ENCODE measurements at places on chromosomes 4 and X.

GRCh38 chr4:108532187-108532586 lies 88.2 kb upstream of the RPL34 start:
- no peak for DNase-seq

DNA sequence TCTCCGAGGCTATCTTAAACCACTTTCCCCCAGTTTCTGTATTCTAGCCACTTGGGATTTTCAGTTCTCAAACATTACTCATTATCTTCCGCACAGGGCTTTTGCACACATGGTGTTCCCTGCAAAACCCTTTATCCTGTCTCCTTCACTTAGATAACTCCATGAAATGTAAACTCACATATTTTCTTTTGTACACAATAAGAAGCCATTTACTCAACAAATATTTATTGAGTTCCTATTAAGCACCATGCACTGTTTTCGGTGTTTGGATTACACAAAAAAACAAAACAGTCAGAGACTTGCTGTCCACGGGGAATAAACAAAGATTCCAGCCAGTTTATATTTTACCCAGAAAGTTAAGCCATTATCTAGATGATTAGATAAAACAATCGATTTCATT lies 42.5 kb upstream of the UNC5C start:
- no peak for DNase-seq

- no peak for DNase-seq
Measured at GRCh38 chrX:95950679-95951078, 734.0 kb upstream of the DIAPH2 start.

DNA sequence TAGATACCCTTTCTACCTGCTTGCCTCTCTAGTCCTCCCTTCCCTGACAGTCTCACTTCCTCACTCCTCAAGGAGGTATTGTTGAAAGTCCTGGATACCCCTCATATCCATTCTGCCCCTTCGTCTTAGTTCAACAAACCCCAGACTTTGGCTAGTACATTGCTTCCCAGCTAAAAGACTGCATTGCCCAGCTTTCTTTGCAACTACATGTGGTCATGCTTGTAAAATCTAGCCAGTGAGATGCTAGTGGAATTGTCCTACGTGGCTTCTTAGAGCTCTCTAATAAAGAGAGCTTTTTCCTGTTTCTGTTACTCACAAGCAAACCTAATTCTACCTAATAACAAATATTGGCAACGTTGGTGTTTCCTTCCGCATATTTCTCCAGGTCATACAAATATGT lies 237.9 kb upstream of the PSAPL1 start:
- DNase-seq, result no peak

- DNase-seq, result no peak
Measured at GRCh38 chr4:109327641-109328040, 25.2 kb upstream of the COL25A1 start.

DNA sequence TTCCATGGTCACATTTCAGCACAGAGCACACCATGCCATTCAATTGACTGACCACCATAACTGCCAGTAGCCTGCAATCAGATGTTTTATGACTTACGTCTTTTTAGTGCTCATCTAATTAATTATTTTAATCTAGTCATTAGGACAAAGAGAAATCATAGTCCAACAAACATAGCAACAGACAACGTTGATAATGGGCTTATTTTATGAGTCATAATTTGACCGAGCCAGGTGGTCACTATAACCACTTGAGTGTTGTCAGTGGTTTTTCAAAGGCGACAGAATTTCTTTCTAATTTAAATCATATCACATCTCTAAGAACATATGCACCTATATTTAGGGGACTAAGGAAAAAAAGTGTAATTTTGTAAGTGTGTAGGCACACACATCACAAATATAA lies 1.9 kb downstream of the SEC24D start:
- DNase-seq, result no peak

DNA sequence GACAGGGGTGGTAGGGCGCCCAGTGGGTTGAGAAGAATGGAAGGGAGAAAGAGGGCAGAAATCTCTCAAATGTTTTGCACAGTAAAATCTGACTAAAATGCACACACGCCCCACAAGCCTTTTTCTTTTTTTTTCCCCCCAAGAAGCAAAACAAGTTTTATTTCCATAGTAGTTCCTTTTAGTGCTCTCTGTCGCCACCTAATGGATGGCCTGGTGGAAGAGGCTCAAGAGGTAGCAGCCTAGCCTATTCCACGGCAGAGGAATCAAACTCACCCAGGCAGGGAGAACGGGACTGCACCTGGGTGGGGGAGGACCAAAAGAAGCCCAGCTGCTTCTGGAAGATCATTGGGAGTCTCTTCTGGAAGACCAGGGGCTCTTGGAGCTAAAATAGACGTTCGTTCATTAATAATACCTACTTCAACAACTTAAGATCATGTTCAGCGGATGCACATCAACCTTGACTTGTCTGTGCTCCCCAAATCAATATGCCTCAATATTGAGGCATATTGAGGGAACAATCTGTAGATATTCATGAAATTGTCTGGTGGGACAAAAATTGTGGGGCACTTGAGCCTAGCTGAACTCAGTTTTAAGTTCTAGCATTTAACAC lies 31.6 kb upstream of the IRAK1 start:
- DNase-seq, result peak; percentile 60

Measured in OCI-LY7 (cell line).